Activated naive CD8-positive, alpha-beta T cell treated with anti-CD3 and anti-CD28 coated beads, Interleukin-2, amount 50 U/mL, for 16 hours (primary cell): ENCODE measurements at places on chromosomes 12 and 14.

- DNase-seq: no peak
These were observed 144.8 kb upstream of the NAV3 start for GRCh38 chr12:77685901-77686300.

DNA sequence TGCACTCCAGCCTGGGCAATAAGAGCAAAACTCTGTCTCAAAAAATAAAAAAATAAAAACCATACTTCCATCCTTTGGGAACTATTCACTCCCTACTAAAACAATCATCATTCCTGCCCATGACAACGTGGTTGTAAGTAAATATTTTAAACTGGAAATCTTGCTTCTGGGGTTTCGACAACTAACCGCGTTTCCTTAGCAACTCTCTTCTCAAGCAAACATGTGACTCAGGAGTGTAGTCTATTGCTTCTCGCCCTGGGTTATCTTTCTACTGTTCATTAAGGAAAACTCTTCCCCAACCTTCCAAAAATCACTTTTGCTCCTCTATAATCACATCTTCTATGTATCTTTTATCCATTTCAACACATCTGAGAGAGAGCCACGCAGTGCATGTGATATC is 21.8 kb downstream of the APPL2 start:
- DNase-seq: no peak

- DNase-seq: no peak
These were observed 35.9 kb upstream of the WSCD2 start for GRCh38 chr12:108093209-108093608.

DNA sequence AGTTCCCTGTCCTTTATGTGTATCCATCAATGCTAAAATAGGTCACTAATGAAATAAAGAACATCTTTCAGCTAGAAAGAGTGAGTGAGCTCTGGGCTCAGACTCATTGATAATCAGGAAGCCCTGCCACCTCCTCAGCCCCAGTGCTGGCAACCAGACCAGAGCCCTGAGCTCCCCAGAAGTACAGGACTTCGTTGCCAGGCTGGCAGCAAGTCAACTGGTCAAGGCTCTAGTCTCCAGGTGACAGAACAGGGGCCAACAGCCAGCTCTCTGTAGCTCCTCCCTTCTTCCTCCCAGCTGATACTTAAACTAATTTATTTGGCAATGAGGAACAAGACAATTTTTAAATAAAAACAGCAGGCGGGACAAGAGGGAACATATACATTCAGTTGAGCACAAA is 145.3 kb downstream of the EGLN3 start:
- no peak for DNase-seq

- peak; percentile 62 for DNase-seq
These were observed 836 bp downstream of the EVL start for GRCh38 chr14:100065942-100066574.

- DNase-seq: no peak
These were observed 1.2 kb upstream of the SIX1 start for GRCh38 chr14:60650373-60650961.

GRCh38 chr12:50065726-50066310 is 8.4 kb downstream of the ASIC1 start:
- DNase-seq: no peak

DNA sequence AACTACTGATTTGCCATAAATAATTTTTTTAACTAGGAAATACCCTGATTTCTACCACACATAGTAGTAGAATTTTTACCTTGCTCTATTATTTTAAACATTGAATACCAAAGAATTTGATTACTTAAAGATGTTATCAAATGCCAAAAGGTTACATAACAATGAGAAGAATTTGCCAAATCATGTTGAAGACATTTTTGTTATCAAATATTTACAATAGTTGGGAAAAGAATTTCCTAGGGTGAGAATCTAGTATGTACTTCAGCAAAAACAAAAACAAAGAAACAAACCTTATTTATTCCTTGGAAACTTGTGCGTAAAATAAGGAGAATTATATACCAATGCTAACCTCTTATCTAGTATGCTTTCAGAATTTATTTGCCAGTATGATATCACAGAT is 107.2 kb downstream of the SCAF11 start:
- DNase-seq: no peak

GRCh38 chr12:91326058-91327027 is 143.7 kb upstream of the DCN start:
- peak; percentile 18 for DNase-seq

DNA sequence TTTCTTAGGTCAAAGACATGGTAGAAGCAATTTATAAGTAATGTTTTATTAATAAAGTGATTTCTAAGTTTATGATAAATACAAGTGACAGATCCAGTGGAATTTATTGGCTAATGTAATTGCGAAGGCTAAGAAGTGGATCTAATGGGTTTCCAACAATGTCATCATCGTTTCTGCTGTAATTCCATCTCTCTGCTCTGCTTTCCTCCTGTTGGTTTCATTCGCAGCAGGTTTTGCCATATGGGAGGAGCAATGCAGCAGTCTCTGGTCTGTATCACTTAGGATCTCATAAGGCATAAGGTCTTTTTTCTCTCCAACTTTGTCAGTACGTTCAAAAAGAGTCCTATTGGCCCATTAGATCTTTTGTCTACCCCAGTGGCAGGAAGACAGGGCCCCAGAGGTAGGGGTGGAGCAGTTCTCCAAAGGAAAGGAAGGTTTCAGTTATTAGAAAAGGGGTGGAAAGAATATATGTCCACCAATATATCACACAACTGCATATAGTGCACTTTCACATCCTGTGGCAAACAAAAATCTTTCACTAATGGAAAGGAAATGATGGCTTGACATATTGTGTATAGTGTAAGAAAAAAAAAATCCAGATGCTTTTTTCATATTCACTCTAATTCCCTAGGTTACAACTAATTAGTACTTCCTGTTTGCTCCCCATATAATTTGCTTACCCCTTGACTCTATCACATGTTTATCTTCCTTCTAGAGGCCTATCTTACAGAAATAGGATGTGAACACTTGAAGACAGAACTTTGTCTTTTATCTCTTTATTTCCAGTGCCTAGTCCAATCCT is 451.3 kb downstream of the ZFP36L1 start:
- DNase-seq: no peak

DNA sequence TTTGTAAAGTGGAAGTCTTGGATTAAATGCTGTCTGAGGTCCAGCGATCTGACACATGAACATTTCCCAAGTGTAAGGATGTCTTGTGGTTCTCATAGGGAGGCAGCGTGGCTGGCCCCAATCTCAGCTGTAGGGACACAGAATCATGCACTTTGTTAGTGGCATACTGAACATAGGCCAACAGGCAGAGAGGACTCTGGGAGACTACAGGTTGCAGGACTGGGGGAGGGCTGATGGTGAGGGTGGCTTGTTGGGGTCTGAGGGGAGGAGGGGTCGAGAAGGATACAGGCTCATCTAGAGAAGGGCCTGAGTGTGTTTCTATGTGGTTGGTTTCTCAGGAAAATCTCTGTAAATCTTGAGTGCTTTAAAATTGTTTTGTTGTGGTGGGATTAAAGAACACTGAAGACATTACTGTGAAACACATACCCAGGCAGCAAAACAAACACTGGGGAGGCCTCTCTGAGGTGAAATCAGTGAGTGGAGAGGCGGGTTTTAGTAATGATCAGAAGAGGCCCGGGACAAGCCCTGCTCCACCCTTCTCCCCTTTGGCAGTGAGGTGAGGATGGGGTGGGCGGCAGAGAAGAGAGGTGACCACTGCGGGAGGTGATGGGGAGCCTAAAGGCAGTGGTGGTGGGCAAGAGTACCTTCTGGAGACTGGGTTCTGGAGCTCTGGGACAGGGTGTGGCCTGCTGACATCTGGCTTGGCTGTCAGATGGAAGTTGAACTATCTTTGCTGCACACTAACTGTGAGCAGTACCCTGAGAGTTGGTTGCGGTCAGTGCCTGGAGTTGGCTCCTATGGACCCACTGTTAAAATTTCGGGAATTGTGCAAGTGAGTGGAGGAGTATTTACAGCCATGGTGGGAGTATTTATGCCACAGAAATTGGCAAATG is 3.3 kb downstream of the NYNRIN start:
- no peak for DNase-seq

DNA sequence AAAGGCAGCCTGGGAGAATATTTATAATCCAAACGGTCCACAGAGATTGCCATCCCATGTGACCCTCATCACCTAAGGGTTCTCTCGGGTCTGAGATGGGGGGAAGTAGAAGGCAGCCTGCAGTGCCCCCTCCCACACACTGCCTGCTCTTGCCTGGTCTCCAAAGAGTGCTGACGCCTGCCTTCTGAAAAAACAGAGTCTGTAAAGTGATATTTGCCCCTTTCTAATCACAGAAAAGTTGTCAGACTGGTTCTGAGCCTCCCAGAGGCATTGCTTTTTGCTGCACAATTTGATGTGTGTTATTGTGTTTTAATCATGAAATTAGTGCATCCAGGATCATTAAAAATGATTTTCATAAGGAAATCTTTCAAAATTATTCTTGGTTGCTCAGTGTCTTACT is 59.2 kb downstream of the TMEM30B start:
- no peak for DNase-seq
